IPS DF 19.7 (cell line): ENCODE measurements at places on chromosomes 5 and 9.

GRCh38 chr9:131610231-131610761 lies 65.0 kb downstream of the PRRT1B start:
- no peak for DNase-seq

- DNase-seq: no peak
Observed at GRCh38 chr9:105114964-105115728, 129.3 kb upstream of the SLC44A1 start.

DNA sequence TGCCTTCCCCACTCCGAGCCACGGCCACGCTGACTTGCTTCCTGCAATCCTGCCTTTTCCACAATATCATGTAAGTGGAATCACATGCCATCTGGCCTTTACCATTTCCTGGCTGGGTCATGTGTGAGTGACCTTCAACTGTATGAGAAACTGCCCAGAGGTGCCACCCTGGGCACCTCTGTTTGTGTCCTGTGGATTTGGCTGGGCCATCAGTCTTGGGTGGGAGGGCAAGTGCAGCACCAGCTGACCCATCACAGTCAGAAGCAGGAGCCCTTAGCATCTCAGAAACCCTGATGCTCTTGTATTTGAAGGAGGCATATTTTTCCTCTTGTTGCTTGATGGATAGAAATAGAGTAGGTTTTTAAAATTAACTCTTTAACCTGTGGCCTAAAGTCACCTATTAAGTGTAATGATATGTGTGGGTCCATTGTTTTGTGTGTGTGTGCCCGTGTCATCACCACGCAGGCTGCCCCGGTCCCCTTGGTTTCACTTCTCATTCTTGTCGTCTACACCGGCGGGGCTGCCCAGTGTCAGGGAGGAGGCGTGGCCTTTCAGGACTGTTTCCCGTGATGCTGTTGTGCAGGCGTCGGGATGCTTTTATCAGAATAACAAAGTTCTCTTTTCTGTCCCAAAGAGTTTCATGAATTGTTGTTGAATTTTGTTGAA lies 52.1 kb upstream of the CACNA1B start:
- DNase-seq: no peak

- DNase-seq: no peak
Observed at GRCh38 chr5:24571302-24571701, 73.5 kb downstream of the CDH10 start.

- no peak for DNase-seq
Observed at GRCh38 chr9:83444110-83444509, 94.1 kb downstream of the FRMD3 start.

DNA sequence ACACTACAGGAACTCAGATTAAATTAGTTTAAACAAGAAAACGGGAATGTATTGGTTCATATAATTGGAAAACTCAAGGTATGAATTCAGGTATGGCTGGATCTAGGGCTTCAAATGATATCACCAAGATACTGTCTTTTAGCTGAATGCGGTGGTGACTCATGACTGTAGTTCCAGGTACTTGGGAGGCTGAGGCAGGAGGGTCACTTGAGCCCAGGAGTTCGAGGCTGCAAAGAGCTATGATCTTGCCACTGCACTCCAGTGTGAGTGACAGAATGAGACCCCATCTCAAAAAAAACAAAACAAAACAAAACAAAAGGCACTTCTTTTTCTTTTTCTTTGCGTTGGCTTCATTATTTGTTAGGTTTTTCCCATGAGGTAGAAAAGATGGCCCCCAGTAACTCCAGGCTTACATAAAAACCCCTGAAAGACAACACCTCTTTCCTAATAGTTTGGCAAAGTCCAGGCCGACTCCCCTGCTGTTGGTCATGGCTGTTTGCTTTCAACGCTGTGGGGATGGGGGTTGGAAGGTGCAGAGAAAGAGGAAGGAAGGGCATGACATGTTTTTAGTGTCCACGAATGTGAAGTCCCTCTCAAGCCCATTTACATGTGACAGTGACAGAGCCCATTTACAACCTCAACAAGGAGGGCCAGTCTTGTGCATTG lies 39.8 kb upstream of the CRB2 start:
- no peak for DNase-seq

- no peak for DNase-seq
Observed at GRCh38 chr5:127418974-127419682, 98.3 kb upstream of the PRRC1 start.

- DNase-seq: no peak
Observed at GRCh38 chr5:68592351-68592750, 376.8 kb downstream of the PIK3R1 start.

DNA sequence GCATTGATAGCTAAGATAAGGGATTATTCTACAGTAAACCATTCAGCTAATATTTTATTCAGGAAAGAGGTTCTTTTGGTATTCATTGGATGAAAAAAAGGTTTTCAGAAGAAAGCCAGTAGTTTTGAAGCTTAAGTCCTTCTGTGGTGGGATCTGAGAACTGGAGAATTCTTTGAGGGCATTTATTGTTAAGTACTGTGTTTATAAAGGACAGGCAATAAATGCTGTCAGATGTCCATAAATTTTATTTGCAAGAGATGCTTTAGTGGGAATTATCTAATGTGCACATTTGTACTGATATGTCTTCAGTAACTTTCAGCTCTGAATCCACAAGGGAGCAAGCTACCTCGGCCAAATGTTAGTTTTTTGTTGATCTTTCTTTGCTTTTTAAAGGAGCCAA lies 321.3 kb downstream of the MARCHF11 start:
- DNase-seq: no peak

GRCh38 chr5:10726913-10727517 lies 34.0 kb downstream of the DAP start:
- no peak for DNase-seq

DNA sequence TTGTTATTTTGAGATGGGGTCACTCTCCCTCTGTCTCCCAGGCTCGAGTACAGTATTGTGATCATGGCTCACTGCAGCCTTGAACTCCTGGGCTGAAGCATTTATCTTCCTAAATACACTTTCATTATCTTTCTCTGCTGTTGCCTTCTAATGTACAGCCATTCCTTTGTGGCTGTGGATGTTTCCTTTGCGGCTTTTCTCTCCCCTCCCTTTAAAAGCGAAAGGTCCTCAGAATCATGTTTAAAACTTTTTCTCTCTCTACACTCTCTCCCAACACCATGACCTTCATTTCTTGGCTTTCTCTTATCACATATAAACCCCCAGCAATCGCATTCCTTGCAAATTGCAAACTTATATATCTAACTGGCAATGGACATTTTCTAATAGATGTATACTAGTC lies 1.6 kb downstream of the IFNA2 start:
- DNase-seq: no peak

DNA sequence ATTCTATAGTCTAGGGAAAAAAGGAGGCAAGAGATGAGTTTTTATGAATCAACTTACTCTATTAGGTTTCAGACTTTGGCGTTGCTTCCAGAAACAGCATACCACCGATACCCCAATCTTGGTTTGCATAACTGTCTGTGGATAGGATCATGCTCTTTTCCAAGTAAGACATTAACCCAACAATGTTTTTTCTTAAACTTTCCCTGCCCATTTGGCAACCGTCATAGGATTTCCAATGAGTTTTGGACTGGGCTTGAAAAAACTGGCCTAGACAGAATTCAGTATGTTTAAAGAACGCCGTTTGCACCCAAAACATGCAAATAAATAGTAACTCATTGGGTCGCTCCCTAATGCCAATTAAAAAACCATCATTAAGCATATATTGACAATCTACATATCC lies 106.0 kb downstream of the SMIM23 start:
- DNase-seq: no peak

GRCh38 chr9:128945798-128946501 lies 1.5 kb downstream of the DOLK start:
- DNase-seq: no peak

GRCh38 chr9:78688796-78689195 lies 391.9 kb downstream of the PSAT1 start:
- DNase-seq: no peak

- DNase-seq: no peak
Observed at GRCh38 chr5:59257488-59258400, 635.8 kb downstream of the PDE4D start.

- no peak for DNase-seq
Observed at GRCh38 chr9:129262261-129262660, 84.2 kb upstream of the IER5L start.

- no peak for DNase-seq
Observed at GRCh38 chr5:135556620-135557019, 20.9 kb upstream of the NEUROG1 start.

DNA sequence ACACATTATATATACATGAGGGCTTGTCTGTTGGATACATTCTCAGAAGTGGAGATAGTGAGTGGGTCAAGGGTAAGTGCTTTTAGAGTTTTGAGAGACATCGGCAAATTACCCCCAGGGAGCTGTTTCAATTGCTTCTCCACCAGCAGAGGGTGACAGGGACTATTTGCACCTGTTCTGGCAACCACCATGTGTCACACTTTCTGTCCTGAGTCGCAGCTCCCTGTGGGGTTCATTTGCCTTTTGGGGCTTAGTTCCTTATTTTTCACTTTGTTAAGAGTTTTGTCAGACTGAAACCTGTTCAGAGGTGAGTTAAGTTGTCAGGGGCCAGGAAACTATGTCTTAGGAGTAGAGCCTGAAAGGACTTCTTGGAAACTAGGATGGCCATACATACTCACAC lies 20.1 kb upstream of the SLC36A1 start:
- DNase-seq: no peak

- DNase-seq: no peak
Observed at GRCh38 chr5:89583534-89583933, 700.5 kb upstream of the MEF2C start.

DNA sequence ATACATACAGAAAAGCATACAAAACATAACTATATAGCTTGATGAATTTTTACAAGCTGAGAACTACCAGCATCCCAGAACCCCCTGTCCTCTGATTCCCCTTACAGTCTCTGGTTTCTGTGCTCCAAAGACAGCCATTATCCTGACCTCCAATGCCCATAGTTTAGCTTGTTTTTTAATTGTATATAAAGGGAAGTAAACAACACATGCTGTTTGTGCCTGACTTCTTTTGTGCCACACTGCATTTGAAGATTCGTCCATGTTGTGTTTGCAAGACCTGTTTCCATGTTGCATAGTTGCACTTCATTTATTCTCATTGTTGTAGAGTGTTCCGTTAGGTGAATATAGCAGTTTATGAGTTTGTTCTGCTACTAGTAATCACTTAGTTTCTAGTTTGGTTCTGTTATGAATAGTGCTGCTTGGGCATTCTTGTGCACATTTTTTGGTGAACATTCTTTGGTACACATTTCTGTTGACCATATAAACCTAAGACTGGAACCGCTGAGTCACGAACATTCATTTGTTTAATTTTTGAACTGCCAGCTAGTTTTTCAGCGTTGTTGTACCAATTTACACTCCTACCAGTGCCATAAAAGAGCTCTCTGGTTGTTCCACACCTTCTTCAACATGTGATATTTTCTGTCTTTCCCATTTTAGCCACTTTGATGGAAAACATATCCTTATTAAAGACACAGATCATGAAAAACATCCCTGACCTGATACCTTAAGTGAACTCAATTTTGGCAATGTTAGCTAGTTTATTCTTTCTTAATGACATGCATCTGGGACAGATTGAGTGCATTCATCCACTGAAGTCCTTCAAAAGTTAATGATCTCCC lies 78.1 kb upstream of the ANXA1 start:
- no peak for DNase-seq

- no peak for DNase-seq
Observed at GRCh38 chr5:158543539-158544387, 556.0 kb downstream of the EBF1 start.

DNA sequence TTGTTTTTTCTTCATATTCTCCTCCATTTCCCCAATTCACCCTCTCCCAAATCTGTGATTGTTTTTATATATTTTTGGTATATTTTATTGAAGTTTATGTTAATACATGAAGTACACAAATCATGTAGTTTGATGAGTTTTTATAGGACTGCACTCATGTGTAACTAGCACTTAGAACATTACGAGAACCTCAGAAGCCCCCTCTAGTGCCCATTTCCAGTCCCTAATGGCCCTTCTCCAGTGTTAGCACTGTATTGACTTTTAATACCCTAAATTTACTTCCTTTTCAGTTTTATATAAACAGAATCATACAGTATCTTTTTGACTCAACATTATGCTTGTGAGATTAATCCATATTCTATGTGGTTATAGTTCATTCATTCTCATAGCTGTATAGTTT lies 18.5 kb upstream of the FKTN start:
- DNase-seq: no peak

- no peak for DNase-seq
Observed at GRCh38 chr5:36632363-36632664, 25.9 kb downstream of the SLC1A3 start.

DNA sequence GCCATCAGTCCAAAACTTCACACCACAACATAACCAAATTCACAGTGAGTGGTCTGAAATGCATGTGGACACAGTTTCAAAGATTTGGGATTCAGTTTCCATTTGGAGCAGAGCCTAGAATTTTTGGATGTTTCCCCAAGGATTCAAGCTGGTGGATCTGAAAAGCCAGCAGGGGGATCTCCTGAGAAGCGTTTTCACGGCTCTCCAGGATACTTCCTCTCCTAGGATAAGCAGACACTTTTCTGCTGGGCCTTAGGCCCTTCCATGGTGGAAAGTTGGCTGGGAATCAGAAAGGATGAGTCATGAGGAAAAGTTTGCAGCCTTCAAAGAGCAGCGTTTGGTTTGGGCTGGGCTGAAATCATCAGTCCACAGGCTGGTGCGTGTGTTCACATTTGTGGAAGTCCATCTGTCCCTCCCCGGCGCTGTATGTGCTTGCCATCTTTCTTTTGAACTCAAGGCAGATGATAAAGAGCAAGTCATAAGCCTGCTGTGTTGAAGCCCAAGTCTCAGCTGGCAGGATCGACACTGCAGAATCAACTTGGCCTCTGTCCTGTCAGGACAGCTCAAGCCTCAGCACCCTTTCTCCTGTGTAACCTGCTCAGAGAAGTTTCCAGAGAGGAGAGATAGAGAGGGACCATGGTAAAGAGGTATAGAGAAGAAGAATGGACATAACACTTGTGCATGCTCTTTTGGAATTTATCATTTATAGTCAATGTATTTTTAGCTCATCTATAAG lies 152.6 kb upstream of the MSX2 start:
- no peak for DNase-seq

DNA sequence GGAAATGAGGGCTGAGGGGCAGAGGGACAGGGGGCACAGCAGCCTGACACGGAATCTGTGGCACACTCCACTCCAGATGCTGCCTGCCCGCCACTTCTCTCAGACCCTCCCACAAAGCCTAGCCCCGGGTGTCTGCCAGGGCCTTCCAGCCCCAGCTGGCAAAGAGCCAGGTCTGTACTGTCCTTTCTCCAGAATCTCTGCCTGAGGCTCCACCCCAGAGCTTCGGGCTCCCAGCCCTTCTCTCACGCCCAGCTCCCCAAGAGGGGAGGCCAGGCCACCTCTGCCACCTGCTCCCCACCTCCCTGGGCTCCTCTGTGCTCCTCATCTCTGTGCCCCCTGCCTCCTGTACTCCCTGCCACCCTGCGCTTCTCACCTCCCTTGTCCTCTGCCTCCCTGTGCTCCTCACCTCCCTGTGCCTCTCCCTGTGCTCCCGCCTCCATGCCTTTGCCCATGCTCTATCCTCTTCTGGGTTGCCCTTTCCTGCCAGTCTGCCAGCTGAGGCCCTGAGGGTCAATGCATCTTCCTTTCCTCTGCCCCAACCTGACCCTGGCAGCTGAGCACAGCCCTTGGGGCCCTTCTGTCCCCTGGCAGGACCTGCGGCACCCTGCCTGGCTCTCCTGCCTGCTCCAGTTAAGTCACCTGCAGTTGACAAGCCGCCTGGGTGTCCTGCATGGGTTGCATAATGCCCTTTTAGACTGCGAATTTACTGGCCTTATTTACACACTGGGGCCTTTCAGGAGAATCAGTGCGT lies 36.4 kb downstream of the RASGEF1C start:
- no peak for DNase-seq

- no peak for DNase-seq
Observed at GRCh38 chr5:28468166-28468565, 1429.8 kb upstream of the CDH9 start.

- DNase-seq: no peak
Observed at GRCh38 chr9:110152704-110153374, 55.1 kb downstream of the C9orf152 start.
